ENCODE measurements at places on chromosomes 4 and X.

DNA sequence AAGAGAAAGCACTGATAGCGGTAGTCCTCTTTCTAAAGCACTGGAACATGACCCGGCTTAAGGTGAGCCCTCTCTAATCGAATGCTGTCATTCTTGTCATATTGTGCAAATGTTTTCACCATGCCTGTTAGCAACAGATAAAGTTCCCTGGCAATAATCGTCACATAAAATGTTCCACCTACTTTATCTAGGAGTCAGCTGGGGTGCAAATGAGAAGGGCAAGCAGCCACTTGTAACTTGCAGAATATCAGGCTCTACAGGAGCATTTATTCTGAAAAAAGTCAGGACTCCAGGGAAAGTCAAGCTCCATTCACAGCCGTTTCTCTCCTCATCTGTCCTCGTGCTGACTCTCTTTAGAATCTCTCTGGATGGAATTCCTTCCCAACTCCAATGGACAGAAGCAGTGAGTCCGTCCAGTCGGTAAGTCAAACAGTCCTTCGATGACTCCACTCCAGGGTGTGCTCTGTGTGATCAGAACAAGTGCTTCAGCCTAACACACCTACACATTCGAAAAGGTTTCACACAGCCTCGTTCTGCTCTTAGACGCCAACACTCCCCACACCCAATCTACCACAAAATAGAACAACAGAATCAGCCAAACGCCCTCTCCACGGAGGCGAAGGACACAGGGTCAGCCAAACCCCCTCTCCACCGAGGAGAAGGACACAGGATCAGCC lies 101.7 kb upstream of the FRG1 start:
- DNase-seq: no peak

DNA sequence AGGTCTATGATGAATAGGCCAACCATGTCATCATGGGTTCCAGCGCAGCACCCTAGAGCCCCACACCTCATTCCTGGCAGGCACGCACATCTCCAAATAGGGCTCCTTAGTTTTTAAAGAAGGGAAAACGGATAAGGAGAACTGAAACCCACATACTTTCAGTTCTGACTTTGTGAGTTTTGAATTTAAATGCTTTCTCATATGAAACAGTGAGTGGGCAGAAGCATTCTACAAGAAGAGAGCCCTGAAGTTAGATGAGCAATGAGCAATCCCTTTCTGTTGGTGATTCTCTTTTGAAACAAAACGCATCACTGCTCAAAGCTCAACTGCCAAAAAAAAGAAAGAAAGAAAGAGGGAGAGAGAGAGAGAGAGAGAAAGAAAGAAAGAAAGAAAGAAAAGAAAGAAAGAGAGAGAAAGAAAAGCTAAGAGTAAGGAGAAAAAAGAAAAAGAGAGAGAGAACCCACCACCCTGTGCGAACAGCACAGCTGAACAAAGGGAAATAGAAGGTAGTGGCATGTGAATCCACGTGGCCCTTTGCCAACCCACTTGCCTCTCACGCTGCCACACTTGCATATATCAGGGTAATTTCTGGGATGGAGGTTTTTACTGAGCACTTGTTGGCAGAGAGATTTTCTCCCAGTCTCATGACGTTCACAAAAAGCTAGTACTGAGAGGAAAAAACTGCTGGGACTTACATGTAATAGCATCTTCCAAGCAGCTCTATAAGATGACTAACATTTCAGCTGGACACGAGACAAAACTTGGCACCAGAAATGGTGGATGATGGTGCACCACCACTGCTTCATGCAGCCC lies 31.0 kb downstream of the TMSB4X start:
- DNase-seq: no peak

- DNase-seq: no peak
Observed at GRCh38 chr4:168928346-168928745, 81.7 kb downstream of the CBR4 start.

- DNase-seq: no peak
Observed at GRCh38 chr4:2537011-2537830, 774 bp downstream of the FAM193A start.

DNA sequence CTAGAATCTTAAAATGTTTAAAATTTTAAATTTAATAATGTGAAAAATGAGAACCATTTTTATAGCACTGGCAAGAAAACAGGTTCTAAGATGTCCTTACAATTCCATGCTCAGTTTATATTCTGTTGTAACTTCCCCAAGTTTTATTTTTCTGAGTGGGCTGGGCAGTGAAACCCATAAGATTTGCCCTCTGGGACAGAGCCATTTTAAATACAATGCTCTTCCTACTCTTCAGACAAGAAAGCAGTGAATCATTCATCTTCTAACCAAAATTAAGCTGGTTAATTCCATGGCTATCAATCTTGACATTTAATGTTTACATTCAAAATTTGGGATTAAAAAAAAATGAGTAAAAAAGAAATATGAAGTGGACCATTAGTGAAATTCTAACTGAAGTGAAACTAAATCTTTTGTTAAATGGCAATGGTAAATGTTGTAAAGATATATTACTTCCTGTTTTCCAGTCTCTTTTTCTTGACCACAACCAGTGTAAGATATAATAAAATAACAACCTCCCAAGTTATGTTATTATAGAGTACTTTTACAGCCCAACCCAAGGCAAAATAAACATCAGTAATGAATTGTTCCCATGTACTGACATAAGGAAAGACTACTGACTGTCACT lies 37.2 kb upstream of the PTPN13 start:
- no peak for DNase-seq

DNA sequence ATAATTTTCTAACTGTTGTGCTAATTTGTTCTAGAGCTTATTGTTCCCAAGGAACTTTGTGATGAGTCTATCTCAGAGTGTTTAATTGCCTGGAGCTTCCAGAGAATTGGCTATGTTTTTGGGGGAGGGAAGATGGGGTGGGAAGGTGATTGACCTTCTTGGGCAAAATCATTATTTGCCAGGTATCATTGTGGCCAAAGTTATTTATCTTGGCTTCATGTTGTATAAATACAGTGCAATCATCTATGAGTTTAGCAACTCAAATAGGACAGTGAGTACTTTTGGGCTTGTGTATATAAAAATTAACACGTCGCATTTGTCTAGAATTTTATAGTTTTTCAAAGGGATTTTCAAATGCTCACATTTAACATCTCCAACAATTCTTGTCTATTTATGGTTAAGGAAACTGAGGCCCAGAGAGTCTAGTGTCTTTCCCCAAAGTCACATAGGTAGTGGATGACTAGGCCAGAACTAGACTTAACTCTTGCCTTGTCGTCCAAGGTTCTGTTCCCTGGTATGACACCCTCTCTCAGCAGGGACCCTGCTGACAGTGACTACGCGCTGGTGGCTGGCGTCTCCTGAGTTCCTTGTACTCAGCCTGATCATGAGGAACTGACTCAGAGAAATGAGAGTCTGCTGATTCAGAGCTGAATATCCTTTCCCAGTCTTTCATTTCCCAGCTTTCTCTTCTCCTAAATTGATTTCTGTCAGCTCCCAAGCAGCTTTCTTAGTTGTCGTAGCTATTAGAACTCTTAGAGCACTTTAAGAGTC lies 27.7 kb downstream of the FNIP2 start:
- DNase-seq: no peak

GRCh38 chr4:61380865-61381264 lies 180.7 kb downstream of the ADGRL3 start:
- no peak for DNase-seq

- DNase-seq: no peak
Observed at GRCh38 chr4:123352240-123352945, 44.2 kb upstream of the SPRY1 start.

DNA sequence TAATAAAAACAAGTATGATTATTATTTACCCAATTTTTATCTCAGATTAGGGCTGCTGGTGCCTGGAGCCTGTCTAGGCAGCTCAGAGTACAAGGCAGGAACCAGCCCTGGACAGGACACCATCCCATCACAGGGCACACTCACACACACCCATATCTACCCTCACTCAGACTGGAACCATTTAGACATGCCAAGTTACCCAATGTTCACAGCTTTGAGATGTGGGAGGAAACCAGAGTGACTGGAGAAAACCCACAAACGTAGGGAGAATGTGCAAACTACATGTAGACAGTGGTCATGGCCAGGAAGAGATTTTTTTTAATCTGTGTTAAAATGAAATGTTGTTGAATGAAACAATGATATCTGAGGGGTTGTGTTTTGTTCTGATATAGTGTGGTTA lies 35.7 kb upstream of the ADGRA3 start:
- no peak for DNase-seq

DNA sequence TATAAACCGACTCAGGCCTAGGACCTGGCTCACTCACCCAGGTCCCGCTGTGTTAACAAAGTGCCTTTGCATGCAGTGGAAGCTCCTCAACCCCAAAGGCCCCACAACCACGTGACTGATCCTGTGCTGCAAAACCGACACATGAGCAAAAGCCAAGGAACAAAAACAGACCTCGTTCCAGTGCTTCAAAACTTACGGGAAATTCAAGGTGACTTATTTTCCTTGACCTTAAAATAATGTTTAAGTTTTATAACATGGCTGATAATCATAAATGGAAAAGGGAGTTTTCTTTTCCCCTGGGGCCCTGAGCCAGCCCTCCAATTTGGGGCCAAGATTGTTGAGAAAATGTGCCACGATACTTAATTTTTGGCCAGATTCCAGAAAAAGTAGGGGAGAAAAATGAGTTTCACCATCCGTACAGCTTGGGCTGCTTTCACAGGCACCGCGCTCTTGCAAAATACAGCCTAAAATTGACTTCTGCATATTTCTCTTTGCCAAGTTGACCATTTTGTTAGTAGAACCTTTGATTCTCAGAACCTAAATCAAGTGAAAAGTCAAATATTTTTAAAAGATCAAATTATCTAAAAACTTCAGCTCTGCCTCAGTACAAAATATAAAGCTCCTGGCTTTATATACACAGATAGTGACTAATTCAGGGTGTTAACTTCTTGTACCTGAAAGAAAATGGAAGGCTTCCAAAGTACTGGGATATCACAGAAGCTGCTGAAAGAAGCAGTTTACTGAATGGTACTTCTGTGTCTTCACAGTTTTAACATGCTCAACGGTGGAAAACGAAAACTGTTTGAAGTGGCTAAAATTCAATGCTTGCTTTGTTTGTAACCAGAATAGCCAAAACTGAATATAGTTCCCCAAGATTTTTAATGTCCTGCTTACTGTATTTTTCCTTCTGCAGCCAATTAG lies 93.8 kb downstream of the APBB2 start:
- no peak for DNase-seq

DNA sequence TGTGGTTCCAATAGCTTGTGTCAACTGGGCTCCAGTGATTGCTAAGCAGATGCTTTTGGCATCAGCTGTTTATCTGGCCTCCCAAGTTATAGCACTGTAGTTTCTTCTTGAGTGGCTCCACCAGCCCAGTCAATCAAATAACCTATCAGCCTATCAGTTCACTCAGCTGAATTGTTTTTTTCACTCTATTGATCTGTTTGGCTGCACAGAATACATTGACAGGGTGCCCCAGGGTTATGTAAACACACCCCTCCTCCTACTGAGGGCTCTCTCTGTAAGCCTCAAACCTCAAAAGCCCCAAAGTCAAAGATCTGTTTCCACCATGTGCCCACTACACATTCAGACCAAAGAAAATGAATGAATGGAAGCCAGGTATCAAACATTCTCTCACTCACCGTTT lies 214.0 kb downstream of the HS6ST2 start:
- no peak for DNase-seq

DNA sequence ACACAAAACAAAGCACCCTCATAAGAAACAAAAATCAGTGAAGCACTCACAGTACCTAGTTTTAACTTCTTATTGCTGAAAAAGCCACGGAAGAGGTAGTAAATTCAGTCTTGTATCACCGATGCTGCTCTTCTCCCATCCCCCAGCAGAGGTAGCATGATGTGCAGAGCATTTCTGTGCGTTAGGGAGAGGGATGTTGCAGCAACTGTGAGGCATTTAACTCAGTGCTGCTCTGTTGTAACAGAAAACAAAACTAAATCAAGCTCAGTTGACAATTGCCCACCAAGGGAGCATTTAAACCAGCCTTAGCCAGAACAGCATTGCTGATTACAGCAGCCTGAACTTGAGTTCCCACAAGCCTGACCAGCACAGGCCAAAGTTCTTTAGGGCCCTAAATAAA lies 1279.7 kb upstream of the ADGRL3 start:
- no peak for DNase-seq

GRCh38 chr4:106652095-106652494 lies 283.5 kb upstream of the GIMD1 start:
- no peak for DNase-seq

DNA sequence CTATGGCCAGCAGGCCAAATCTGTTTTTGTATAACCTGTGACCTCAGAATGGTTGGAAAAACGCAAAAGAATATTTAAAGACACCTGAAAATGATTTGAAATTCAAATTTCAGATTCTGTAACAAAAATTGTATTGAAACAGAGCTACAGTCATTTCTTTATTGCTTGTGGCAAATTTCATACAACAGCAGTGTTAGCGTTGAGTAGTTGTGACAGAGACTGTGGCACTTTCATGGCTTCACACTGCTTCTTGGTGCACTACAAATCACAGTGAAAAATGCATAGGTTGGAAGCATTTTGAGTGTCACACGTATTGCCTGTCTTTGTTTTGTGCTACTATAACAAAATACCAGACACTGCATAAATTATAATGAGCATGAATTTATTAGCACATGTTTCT lies 12.2 kb upstream of the PARM1 start:
- DNase-seq: no peak

- DNase-seq: no peak
Observed at GRCh38 chrX:67607466-67607865, 63.6 kb downstream of the AR start.

GRCh38 chr4:100189820-100190642 lies at the start of gene DDIT4L:
Gene DDIT4L, minus strand, starts transcription at chr4:100190468. Its CDS starts 485 bp downstream, at chr4:100189983.
- DNase-seq: no peak

DNA sequence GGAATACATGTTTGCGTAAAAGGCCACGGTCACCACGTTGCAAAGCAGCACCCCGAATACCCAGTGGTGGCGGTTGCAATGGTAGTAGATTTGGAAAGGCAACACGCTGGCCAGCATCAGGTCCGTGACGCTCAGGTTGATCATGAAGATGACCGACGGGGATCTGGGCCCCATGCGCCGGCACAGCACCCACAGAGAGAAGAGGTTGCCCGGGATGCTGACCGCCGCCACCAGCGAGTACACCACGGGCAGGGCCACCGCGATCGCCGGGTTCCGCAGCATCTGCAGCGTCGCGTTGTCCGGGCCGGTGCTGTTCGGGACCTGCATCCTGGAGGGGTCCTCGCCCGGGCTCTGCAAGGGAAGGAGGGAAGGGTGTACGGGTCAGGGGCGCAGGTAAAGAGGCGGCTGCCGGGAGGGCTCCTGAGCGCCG lies 13.5 kb upstream of the ASMTL start:
- no peak for DNase-seq

DNA sequence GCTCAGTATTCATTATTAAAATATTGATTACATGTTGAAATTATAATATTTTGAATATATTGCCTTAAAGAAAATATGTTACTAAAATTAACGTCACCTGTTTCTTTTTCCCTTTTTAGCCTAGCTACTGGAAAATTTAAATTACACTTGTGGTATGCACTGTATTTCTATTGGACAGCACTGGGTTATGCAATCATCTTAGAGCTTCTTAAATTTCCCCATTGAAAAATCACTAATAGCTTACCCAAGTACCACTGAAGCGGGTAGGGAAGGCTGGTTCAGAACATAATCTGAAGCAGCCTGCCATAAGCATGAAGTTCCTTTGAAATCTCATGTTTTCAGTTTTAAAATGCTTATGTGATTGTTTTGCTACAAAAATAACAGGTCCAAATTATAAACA lies 49.5 kb upstream of the TFDP3 start:
- no peak for DNase-seq

GRCh38 chr4:70627620-70628019 lies 924 bp upstream of the ENAM start:
- no peak for DNase-seq

GRCh38 chr4:150972592-150972991 lies 42.5 kb downstream of the LRBA start:
- DNase-seq: no peak

Data from GF-D8 (cell line).